Right lobe of liver (tissue), 6 donors: ENCODE measurements at places on chromosomes 13 and 19. TPM values are rescaled to one million over a fixed set of nuclear protein-coding genes. Genes with fewer than 3 reads are reported as not detected.

Gene TMEM221
- 0.19 TPM for total RNA-seq

GRCh38 chr19:36707134-36707533 lies 19.7 kb downstream of the ZNF567 start:
- H3K4me3 ChIP-seq = no peak overlapping the region
- no peak overlapping the region for H3K27ac ChIP-seq
- DNase-seq = no peak
- no peaks in the 10 kb centered on the region for H3K27me3 ChIP-seq
- no peaks in the 10 kb centered on the region for H3K36me3 ChIP-seq
- no peaks in the 10 kb centered on the region for H3K4me1 ChIP-seq

GRCh38 chr13:42607546-42607945 lies 33.6 kb downstream of the TNFSF11 start:
- H3K27me3 ChIP-seq = no peaks in the 10 kb centered on the region
- no peaks in the 10 kb centered on the region for H3K4me1 ChIP-seq
- DNase-seq = no peak
- H3K4me3 ChIP-seq = no peak overlapping the region

Gene PTGIR
- total RNA-seq = 2.4 TPM

GRCh38 chr13:32087955-32088747 lies 56.6 kb downstream of the FRY start:
- DNase-seq = no peak
- H3K4me3 ChIP-seq = no peak overlapping the region
- no peaks in the 10 kb centered on the region for H3K27me3 ChIP-seq
- no peak overlapping the region for H3K27ac ChIP-seq
- H3K4me1 ChIP-seq = no peaks in the 10 kb centered on the region
- H3K36me3 ChIP-seq = no peaks in the 10 kb centered on the region

Gene OVOL3
- not detected for total RNA-seq

- no peak overlapping the region for H3K4me3 ChIP-seq
- H3K36me3 ChIP-seq = no peaks in the 10 kb centered on the region
- no peaks in the 10 kb centered on the region for H3K27me3 ChIP-seq
- no peaks in the 10 kb centered on the region for H3K4me1 ChIP-seq
- DNase-seq = no peak
- no peak overlapping the region for H3K27ac ChIP-seq
These were observed 764.4 kb downstream of the LIG4 start for GRCh38 chr13:107450931-107451330.
